ENCODE measurements at places on chromosomes 5 and 9.

- no peak for DNase-seq
Observed at GRCh38 chr9:92964607-92965060, 17.3 kb downstream of the FGD3 start.

DNA sequence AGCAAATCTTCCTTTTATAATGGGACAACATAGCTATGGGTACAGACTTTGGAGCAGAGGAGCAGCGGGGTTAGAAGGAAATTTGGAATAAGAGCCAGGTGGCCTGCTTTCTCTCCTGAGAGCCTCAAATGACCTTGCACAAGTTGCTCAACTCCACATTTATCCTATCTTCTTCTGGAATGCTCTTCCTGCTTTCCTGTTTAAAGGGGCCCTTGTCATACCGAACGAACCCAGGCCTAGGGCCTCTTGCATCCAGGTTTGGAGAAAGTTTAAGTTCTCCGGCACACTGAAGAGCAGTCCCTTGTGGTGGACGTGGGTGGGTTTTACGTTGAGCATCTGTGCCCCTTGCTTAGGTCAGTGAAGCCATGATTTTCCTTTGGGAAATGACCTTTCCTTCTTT, 197.9 kb upstream of the NR3C1 start:
- no peak for DNase-seq

DNA sequence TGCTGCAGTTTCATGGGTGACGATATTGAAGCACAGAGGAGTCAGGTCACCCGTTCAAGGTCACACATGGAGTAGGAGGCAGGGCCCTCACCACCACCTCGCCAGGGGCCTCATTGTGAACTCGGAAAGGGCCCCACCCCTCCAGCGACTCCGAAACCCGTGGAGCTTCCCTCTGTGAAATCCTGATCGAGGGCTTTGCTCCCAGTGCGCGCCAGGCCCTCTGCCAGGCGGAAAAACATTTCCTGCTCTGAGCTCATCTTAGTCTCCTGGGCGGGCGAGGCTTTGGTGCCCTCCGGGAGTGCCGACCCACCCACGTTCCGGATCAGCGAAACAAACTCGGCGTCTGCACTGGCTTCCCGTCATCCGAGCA, 75.0 kb upstream of the FCN1 start:
- no peak for DNase-seq

DNA sequence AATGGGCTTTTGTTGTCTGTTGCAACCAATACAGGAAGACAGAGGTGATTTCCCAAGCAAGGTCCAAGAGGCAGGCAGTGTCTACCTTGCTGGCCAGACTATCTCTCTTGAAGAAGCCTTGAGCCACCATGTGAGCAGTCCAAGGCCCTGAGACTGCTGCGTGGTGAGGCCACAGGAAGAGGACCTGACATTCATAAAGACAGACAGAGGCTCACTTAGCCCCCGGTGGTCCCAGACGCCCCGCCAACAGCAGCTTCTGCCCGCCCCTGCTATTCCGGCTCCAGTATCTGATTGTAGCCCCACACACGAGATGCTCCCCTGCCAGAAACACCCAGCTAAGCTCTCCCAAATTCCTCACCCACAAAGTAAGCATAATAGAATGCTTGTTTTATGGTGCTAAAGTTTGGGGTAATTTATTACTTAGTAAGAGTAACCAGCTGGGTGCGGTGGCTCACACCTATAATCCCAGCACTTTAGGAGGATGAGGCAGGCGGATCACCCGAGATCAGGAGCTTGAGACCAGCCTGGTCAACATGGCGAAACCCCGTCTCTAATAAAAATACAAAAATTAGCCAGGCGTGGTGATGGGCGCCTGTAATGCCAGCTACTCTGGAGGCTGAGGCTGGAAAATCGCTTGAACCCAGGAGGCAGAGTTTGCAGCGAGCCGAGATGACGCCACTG, 22.8 kb upstream of the FUBP3 start:
- no peak for DNase-seq

- no peak for DNase-seq
Observed at GRCh38 chr5:181028032-181028819, 11.8 kb upstream of the BTNL9 start.

DNA sequence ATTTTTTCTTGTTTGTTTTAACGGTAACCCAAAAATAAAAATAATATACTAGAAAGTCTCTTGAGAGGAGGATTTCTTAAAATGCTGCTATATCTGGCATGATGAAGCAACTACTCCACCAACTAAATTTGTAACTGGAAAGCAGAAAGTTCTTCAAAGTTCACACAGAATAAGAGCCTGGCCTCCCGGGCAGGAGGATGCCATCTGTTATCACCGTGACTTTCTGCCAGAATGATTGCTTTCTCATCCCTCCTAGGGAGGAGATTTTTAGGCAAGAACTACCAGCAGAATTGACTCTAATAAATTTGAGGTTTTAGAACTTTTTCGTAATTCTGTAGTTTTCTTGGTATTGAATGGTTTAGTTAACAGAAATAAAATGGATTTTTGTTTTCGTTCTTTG, 464.6 kb upstream of the ACTBL2 start:
- no peak for DNase-seq

DNA sequence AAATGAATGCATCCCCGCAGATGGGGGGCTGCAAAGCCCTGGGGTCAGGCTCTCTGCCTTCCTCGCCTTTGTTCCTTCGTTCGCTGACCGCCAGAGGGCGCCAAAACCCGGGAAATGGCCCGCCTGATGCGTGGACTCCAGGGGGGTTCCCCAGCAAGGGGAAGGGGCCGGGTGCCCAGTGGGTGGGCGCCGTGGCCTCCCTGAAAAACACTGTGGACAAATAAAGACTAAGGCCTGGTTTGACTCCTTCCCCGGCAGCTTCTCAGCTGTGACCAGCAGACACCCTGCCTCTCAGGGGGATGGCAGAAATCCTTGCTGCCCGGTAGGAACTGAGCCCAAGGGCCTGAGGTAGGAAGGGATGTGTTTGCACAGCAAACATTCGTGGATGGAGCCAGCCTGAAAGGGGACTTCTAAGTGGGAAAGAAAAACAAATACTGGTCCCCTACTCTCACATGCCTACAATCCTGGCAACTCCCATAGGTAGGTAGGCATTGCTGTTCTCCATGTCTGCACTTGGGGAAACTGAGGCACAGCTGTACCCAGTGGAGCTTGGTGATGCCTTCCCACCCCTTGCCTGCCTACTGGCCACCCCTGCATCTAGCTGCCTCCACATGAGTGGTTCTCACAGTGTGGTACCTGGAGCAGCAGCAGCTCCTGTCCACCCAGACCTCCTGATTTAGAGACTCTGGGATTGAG, 57.7 kb downstream of the DUSP1 start:
- DNase-seq, result peak; percentile 40

- no peak for DNase-seq
Observed at GRCh38 chr9:107600060-107600573, 110.5 kb upstream of the KLF4 start.

- no peak for DNase-seq
Observed at GRCh38 chr9:92794426-92794825, 29.8 kb upstream of the BICD2 start.

All from suppressor macrophage (primary cell).